NCI-H1930 (cell line): ENCODE measurements at places on chromosomes 3 and 15.

GRCh38 chr3:144045766-144046165, 74.1 kb downstream of the DIPK2A start:
- DNase-seq: no peak

DNA sequence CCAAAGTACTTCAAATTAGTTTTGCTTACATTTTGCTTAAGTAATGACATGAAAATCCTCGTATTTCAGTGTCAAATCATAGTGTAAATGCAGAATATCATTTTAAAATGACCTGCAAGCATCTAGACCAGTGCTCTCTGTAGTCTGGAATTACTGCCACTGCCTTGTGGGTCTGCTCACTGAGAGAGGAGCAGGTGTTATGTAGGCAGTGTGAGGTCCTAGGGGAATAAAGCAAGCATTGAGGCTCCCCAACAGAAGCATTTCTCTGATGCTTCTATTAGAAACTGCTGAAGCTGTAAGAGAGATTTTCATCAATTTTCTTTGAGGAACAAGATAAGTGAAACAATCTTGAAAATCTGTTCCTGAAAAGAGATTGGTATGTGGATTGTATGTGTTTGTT, 253.2 kb downstream of the BBX start:
- no peak for DNase-seq

GRCh38 chr3:186514296-186515002, 29.7 kb downstream of the CRYGS start:
- DNase-seq: no peak

DNA sequence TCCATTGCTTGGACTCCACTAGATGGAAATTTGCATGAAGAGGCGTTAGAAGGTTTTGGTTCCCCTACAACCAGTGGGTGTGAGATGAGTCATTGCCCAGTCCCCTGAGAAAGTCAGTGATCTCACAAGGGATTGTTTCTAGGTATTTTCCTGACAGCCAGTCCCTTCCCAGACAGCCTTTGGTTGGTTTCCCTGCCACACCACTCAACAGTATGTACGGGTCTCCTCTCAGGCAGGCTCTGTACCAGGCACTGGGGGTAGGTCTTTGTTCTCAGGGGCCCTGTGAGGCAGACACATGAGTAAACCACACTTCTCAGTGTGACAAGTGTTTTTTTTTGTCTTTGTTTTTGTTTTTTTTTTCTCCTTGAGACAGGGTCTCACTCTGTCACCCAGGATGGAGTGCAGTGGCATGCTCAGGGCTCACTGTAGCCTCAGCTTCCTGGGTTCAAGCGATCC, 4.0 kb downstream of the LAMP3 start:
- no peak for DNase-seq

DNA sequence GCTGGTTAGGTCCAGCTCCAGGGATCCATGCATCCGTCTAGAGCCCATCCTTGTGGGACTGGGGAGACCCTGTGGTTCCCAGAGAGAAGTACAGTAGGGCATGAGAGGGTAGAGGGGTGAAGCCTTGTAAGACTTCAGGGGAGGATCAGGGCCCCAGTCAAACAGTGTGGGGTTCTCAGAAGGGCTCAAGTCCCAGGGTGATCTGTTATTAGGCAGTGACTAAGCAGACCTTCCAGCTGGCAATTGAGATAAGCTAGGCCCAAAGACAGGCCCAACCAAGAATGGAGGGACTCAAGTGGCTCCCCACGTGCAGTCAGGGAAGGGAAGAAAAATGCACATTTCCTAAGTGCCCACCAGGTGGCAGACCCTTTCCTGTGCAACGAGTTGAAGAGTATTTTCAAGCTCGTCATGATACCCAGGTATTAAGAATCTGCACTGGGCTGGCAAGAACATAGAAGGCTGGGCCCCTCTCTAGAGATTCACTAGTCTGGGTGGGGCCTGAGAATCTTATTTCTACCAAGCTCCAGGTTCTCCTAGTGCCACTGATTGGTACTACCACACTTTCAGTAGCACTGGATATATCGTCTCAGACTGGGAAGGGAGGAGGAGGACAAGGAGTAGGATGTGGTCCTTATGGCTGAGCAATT, 240.8 kb downstream of the NR1D2 start:
- DNase-seq: no peak

DNA sequence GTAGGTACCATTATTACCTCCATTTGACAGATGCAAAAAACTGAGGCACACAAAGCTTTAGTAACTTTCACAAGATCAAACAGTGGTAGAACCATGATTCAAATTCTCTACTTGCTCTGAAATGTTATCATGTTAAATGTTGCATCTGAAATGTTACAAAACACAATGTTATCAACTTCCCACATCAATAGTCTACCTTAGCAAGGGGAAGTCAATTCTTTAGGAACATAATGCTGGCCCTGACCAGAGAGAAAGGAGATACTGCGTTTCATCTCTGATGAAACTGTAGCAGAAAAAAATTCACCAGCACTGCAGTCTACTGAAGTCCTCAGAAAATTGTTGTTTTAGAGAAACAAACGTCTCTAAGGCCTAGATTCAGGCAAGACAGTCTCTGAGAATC, 174.1 kb downstream of the SATB1 start:
- DNase-seq: no peak
